ENCODE measurements at places on chromosomes 6 and 20.

DNA sequence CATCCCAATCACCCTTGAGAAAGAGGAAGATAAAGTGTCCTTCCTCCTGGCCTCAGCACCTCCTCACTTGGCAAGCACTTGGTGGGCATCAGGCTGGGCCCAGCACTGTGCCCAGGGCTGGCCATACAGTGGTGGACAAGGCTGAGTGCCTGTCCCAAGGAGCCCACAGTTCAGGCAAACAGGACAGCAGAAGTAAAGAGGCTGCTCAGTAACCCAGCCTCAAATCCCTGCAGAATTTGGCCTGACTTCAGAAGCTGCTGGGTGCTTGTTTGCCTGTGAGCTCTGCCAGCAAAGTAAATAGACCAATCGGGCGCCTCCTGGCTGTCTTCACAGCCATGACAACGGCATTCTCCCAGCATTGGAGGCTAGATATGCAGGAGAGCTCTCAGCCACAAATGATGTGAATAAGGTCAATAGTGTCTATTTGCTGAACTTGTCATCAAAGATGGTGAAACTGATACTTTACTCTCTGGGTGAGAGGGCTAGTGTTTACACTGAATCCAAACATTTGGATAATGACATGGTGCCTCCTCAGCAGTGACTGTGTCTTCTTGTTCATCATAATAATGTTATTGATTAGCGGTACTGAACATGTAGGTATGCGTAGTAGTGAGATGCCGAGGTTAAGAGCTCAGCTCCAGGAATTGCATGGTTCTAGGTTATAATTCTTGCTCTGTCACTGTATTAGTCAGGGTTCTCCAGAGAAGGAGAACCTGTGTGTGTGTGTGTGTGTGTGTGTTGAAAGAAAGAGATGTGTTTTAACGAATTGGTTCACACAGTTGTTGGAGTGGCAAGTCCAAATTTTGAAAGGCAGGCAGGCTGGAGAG, 36.9 kb upstream of the FANCE start:
- peak; percentile 33 for DNase-seq

DNA sequence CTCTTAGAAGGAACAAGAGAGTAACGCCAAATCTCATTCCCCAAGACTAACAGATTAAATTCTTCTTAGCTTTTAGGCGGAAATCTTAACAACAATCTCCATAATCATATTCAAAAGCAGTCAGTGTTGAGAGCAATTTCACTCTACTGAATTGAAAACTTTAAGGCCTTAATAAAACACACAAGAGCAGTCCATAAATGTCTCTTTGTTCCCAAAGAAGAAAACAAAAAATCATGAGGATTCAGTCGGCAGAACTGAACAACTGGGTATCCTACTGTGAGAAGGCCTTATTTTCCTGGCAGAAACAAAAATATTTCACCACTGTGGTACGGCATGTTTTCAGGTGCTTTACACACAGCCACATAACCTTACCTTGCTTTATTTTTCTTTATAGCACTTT, 14.4 kb downstream of the ABHD12 start:
- DNase-seq = no peak

- DNase-seq = no peak
Observed at GRCh38 chr6:7185561-7185960, 77.8 kb downstream of the RREB1 start.

GRCh38 chr20:23059001-23059400, 9.5 kb upstream of the THBD start:
- DNase-seq = no peak

DNA sequence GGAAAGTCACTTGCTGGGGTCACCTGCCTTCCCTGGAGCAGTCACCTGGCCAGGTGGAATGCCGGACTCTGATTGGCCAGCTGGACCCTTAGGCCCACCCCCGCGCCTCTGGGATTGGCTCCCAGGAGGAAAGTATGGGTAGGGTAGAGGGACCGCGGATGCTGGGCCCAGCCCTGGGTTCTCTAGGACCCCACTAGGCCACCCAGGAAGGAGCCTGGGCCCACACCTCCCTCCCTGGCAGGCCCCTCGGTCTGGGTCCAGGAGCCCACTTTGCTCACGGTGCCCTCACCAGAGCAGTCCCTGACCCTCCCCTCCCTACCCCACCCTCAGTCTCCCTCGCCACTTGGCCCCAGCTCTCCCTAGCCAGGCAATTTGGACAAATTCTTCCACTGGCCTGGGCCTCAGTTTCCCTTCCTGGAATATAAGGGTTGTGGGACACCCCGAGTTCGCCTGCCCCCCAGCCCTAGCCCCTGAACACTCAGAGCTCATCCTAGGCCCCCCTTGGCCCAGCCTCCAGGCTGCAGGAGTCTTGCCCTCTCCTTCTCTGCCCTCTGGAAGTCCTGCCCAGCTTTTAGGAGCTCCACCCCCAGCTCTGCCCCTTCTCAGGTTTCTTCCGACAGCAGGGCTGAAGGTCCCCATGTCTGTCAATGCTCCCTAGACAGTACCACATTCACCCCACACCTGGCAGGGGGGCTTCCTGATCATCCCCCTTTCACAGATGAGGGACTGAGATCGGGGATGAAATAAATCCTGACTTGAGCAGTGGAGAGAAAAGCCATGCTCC, 299.6 kb downstream of the TAF4 start:
- no peak for DNase-seq

Data from hematopoietic multipotent progenitor cell treated with erythropoietin and hydrocortisone succinate and interleukin-3 and kit ligand, for 8 days (in vitro differentiated cells).